ENCODE measurements at places on chromosomes 7 and 10.

GRCh38 chr7:149175150-149175549 is 20.2 kb upstream of the ZNF282 start:
- no peak for DNase-seq

DNA sequence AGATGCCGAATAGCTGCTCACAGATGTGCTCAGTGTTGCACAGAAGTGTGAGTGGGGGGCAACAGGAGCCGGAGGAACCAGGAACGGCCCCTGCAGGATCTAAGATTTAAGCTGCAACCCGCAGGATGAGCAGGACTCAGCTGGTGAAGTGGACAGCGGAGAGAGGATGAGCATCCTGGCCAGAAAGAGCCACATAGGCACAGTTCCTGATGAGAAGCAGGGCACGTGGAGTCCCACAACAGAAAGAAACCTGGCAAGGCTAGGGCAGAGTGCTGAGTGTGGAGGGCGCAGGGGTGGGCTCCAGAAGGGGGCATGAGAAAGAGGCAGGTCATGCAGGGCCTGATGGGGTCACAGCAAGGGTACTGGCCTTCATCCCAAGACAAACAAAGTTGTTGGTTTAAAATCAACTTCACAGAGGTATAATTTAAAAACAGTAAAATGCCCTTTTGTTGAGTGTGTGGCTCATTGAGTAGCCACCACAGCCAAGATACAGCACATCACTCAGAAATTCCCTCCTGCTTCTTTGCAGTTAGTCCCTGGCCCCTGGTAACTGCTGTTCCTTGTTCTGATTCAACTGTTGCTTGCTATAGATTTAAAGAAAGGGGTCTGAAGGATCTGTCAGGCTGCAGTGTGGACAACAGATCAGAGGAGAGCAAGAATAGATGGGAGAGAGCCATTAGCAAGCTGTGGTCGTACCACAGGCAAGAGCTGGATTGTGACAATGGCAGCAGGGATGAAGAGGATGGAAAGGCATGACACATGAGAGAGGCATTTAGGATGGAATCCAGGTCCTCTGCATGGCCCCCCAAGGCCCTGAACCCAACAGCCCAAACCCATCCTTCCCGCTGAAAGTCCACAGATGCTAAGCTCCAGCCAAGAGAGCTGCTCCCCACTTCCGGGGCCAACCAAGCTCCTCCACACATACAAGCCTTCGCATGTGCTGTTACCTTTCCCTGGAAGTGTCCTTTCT is 53.1 kb upstream of the OSBPL3 start:
- no peak for DNase-seq

GRCh38 chr7:94769724-94770123 is 113.8 kb upstream of the SGCE start:
- DNase-seq, result no peak

GRCh38 chr10:14555807-14556206 is 218.9 kb downstream of the FAM107B start:
- no peak for DNase-seq

DNA sequence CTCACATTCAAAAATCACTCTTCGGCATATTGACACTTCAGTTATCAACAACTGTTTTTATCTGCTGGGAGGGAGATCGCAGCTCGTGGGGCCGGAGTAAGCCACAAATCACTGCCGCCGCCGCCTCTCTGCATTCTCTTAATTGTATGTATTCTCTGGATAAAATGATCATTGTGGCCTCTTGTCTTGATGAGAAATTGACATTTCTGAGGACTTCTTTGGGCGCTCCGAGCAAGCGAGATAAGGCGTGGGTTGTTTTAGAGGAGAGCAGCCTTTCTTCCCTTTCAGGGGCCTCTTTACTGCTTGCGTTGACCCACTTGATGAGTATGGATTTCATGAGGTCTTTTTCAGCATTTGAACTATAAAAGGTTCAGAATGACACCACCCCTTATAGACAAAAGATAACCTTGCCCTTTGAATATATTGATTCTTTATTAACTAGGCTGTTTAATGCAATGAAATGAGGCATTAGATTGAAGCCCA is 130.6 kb downstream of the EBF3 start:
- no peak for DNase-seq

DNA sequence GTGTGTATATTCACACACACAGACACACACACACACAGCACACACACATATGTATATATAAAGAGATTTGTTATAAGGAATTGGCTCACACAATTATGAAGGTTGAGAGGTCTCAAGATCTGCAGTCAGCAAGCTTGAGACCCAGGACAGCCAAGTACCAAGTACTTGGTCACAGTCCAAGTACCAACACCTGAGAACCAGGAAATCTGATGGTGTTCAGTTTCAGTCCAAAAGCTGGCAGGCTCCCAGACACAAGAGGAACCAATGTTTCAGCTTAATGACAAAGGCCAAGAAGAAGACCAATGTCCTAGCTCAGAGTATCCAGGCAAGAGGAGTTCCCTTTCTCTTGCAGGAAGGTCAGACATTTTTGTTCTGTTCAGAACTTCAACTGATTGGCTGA is 780.2 kb downstream of the MAGI2 start:
- no peak for DNase-seq

- no peak for DNase-seq
These were observed 225.1 kb downstream of the GATA3 start for GRCh38 chr10:8279598-8279997.

GRCh38 chr10:112915590-112916572 is 34.2 kb upstream of the TCF7L2 start:
- no peak for DNase-seq

- DNase-seq, result peak; percentile 6
These were observed at the start of gene PROSER2 for GRCh38 chr10:11823122-11823988. TSS of gene PROSER2 (plus strand) at chr10:11823356. CDS start at chr10:11852078, 28,722 bp downstream.

DNA sequence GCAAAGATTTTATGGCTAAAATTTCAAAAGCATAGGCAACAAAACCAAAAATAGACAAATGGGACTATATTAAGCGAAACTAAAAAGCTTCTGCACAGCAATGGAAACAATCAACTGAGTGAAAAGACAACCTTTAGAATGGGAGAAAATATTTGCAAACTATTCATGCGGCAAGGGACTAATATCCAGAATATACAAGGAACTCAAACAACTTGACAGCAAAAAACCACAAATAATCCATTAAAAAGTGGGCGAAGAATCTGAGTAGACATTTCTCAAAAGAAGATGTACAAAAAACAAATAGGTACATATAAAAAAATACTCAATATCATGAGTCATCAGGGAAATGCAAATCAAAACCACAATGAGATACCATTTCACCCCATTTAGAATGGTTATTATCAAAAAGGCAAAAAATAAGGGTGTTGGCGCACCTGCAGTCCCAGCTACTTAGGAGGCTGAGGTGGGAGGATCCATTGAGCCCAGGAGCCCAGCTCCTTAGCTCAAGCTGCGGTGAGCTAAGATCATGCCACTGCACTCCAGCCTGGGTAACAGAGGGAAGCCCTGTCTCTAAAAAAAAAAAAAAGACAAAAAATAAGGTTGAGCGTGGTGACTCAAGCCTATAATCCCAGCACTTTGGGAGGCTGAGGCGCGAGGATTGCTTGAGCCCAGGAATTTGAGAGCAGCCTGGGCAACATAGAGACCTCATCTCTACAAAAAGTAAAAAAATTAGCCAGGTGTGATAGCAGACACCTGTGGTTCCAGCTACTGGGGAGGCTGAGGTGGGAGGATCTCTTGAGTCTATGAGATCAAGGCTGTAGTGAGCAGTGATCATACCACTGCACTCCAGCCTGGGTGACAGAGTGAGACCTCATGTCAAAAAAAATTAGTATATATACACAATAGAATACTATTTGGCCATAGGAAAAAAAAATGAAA is 4.2 kb upstream of the CCM2 start:
- peak; percentile 51 for DNase-seq

GRCh38 chr10:85575441-85575840 is 791.2 kb downstream of the GRID1 start:
- no peak for DNase-seq

GRCh38 chr7:139494835-139495579 is 11.5 kb upstream of the KLRG2 start:
- no peak for DNase-seq

- no peak for DNase-seq
These were observed 47.7 kb downstream of the CLEC2L start for GRCh38 chr7:139571190-139571589.

- DNase-seq, result no peak
These were observed 15.7 kb upstream of the ARMC3 start for GRCh38 chr10:22911889-22912762.

DNA sequence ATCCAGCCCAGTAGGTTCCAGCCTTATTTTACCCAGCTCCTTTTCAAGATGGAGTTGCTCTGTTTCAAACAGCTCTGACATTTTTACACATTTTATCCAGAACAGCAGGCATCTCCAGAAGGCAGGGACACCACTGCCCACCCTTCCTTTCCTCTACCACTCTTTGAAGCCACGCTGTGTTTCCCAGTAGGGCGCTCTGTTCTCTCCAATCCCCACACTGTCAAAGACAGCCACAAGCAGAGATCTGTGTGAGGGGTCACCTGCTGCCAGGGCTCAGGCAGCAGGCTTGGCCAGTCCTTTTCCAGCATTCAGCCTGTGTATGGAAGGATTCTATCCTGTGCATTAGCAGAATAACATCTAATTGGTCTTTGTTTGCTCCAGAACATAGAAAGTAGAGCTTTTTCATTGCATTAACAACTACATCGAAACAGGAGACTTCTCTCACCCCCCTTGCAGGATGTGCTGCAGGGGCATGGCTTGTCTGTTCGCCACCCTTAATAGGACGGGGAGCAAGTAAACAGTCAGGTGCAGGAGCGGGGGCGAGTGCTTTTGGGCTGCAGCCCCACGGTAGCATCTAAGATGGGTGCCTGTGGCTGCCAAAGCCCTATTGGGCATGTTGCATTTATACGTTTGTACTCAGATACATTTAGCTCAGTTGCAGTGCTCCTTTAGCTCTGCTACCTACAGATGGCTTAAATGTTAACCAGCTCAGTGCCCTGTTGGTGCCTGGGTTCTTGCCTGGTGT is 326.1 kb downstream of the GALNT17 start:
- DNase-seq, result no peak

DNA sequence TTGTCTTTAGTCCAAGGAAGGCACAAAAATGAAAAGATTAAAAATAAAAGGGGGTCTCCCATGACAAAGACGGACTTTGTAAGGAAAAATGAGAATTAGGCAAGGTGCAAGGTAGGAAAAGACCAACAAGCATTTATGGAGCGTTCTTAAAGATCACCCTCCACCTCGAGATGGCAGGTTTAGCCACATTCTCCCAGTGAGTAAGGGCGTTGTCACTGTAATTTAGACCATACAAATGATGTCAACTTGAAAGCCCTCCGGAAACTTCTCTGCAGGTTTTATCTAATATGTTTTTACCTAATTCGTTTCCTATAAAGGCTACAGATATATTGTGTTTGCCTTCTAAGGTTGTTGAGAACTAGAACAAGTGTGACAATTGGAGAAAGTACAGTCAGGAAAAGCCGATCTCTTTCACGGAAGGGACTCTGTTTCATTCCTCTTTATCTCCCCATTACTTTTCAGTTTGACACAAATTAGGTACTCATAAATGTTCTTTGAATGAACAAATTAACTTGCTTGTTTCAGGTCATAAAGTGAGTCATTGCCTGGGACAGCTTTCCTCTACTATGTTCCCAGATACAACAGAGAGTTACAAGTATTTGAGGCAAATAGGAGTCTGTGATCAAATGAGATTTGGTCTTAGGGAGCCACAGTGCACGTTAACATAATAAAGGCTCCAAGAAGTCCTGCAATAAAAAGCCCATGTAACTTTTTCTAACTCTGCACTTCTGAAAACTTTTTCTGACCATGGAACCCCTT is 102.6 kb upstream of the HABP2 start:
- DNase-seq, result no peak

DNA sequence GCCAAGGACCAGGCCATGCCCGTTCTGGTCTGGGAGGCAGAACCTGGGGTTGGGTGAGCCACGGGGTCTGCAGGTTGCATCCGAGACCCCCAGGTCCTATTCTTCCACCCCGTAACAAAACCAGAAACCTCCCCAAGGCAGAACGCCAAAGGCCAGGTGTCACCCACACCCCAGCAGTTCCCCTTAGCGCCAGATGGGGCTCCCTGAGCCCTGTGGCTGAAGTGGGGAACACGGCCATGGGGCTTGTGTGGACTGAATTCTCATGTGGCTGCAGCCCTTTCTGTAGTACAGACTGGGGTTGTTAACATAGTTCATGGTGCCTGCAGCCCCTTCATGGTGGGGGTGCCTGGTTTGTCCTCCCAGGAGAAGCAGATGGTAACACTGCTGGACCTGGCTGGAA is 10.2 kb downstream of the BRI3 start:
- no peak for DNase-seq

DNA sequence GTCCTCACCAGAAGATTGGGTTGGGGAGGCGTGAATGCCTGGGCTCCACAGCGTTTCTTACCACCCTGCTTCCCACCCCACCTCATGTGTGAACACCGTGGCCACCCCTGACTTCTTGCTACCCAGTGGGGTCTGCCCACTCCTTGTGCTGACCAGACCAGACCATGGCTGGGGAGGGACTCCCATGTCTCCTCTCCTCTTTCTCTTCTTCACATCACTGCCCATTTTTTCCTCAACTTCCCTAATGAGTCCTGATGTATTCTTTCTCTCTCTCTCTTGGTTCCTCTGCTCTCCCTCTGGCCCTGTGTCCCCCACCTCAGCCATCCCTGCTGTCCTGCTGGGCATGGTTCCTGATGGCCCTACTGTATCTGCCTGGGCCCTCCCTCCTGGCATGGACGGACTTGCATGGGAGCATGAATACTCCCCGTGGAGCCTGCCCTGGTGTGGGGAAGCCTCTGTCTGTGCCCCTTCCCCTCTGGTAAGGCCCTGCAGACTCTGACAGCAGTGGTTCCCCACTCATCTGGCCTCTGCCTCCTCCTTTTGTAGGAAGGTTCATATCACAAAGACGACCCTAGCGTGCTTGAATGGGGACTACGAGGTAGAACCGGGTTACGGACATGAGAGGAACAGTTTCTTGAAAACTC is 85.5 kb downstream of the ADCY1 start:
- peak; percentile 0 for DNase-seq

DNA sequence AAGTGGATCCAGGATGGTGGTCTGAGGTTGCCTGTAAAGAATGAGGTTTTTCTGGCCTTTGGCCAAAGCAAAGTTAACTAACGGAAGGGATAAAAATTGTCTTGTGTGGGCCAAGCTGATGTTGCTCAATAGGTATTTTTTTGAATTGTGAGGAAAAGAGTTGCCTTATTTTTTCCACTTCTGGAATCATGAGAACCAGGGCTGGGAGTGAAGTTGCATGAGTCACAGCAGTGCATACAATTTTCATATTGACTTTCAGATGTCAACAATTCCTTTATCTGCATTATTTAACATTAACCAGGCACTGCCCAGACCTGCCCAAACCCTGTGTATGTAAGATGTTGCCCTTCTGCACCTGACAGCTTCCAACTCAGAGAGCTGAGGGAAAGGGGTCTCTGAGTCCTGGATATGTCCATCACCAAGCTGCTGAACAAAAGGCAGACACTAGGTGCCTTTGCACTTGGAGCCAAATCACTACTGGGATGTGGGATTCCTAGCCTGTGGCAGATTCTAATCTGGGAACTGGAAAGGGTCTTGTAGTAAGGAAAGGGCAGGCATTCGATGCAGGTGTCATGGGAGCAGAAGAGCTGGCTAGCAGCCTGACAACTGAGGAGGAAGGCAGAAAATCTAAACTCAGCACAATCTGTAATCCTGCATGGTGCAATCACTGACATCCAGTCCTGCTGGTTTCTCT is 52.3 kb upstream of the SLC35B4 start:
- no peak for DNase-seq
